ENCODE measurements at places on chromosomes 6 and 20. TPM values are rescaled to one million over a fixed set of nuclear protein-coding genes. Genes with fewer than 3 reads are reported as not detected.

BFSP1 gene
- 2.8 TPM for total RNA-seq

GJA1 gene
- total RNA-seq = 574 TPM

PGC gene
- not detected for total RNA-seq

SLC26A8 gene
- total RNA-seq = not detected

MUC22 gene
- not detected for total RNA-seq

RRP36 gene
- total RNA-seq = 147 TPM

ABHD16B gene
- not detected for total RNA-seq

TMEM170B gene
- 1.7 TPM for total RNA-seq

THBD gene
- total RNA-seq = 18.0 TPM

ZC2HC1B gene
- not detected for total RNA-seq

PNRC1 gene
- 65.7 TPM for total RNA-seq

FAM83B gene
- 0.28 TPM for total RNA-seq

GLP1R gene
- total RNA-seq = under 0.01 TPM

LST1 gene
- total RNA-seq = not detected

EPPIN gene
- total RNA-seq = not detected

HEY2 gene
- 0.28 TPM for total RNA-seq

SIRPG gene
- not detected for total RNA-seq

FYN gene
- 118 TPM for total RNA-seq

KPNA5 gene
- total RNA-seq = 10.7 TPM

SNAP25 gene
- total RNA-seq = 0.77 TPM

LRRC73 gene
- total RNA-seq = 0.19 TPM

ZBTB12 gene
- total RNA-seq = 4.6 TPM

C20orf204 gene
- 0.77 TPM for total RNA-seq

HM13 gene
- total RNA-seq = 86.1 TPM

GPSM3 gene
- 1.5 TPM for total RNA-seq

RPS21 gene
- 873 TPM for total RNA-seq

PAK1IP1 gene
- 17.5 TPM for total RNA-seq

PRIM2 gene
- total RNA-seq = 27.1 TPM

SSTR4 gene
- not detected for total RNA-seq

Measured in regular cardiac myocyte (primary cell).